Common myeloid progenitor, CD34-positive (primary cell): ENCODE measurements at places on chromosomes 6 and 20.

DNA sequence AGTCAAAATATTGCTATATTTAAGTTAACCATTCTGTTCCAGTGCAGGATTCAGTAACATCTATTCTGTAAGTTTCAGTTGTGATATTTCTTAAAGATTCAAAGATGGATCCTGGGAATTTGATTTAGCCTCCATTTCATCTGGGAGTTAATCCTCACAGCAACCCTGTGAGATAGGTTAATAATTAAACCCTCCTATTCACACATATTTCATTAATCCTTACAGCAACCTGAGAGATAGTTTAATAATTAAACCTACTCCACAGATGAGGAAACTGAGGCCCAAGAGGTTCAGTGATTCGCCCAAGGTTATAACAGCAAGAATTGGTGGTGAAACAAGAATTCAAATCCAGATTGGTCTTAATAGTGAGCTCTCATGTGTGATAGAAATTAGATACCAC, 10.9 kb upstream of the ZBTB2 start:
- no peak for DNase-seq

DNA sequence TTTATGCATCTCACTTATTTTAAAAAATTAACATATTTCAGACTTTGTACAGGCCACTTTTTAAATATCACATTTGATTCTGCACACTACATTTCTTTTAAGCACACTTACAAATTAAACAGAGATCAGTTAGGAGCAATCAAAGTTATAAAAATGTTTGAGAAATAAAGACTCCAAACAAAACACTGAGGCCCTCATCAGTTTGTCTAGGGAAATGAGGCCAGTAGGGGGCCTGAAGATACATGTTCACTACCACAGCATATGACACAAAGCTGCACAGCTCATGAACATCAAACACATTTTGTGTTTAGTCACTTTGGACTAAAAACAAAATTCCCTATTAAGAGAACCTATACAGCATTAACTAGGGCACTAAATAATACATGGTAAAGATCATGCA, 180.5 kb downstream of the PDE7B start:
- DNase-seq = peak; percentile 19

GRCh38 chr20:61926796-61927192, 138.9 kb downstream of the TAF4 start:
- no peak for DNase-seq

GRCh38 chr6:101398716-101399615, 5.5 kb downstream of the GRIK2 start:
- no peak for DNase-seq

GRCh38 chr6:89522778-89523177, 89.8 kb downstream of the ANKRD6 start:
- DNase-seq = no peak
